ENCODE measurements at places on chromosomes 5 and 9. TPM values are rescaled to one million over a fixed set of nuclear protein-coding genes. Genes with fewer than 3 reads are reported as not detected.

GRCh38 chr5:124651663-124652513 is 94.6 kb downstream of the ZNF608 start:
- peak overlapping the region; percentile 23 for H3K4me3 ChIP-seq
- H3K4me1 ChIP-seq, result peaks cover 95% of the 10 kb centered on the region
- peaks cover 19% of the 10 kb centered on the region for H3K36me3 ChIP-seq
- no peaks in the 10 kb centered on the region for H3K27me3 ChIP-seq
- peak overlapping the region; percentile 84 for H3K27ac ChIP-seq

GRCh38 chr9:14107977-14108376 is 206.0 kb downstream of the NFIB start:
- peaks cover 2% of the 10 kb centered on the region for H3K4me1 ChIP-seq
- no peak overlapping the region for H3K4me3 ChIP-seq
- ATAC-seq, result no peak
- no peak overlapping the region for H3K27ac ChIP-seq
- no peaks in the 10 kb centered on the region for H3K27me3 ChIP-seq

- ATAC-seq, result no peak
- H3K36me3 ChIP-seq, result no peaks in the 10 kb centered on the region
- no peak overlapping the region for H3K27ac ChIP-seq
- H3K4me1 ChIP-seq, result peaks cover 60% of the 10 kb centered on the region
- no peaks in the 10 kb centered on the region for H3K27me3 ChIP-seq
- H3K4me3 ChIP-seq, result no peak overlapping the region
Observed at GRCh38 chr5:124908581-124909451, 162.4 kb upstream of the ZNF608 start.

DNA sequence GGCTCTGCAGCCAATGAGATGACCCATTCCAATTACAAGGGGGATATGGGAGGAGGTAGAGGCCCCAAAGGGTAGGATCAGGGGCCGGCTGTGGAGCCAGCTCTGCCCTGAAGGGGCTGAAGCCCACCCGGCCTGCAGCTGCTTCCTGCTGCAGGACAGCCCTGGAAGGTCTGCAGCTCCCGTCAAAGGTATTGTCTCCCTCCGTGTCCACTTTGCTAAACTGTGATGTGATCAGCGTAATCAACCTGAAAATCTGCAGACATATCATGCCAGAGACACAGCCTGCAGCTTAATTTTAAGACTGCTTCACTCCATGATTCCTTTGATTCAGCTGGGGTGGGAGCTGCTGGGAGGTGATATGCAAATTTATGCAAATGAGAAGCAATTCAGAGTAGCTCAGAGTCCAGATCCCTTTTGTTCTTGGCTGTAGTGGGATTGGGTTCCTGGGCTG is 90.7 kb downstream of the GADD45G start:
- H3K4me3 ChIP-seq, result no peak overlapping the region
- H3K36me3 ChIP-seq, result no peaks in the 10 kb centered on the region
- no peaks in the 10 kb centered on the region for H3K27me3 ChIP-seq
- ATAC-seq, result no peak

GRCh38 chr5:131276072-131276471 is 12.2 kb downstream of the CDC42SE2 start:
- no peak overlapping the region for H3K4me3 ChIP-seq
- H3K27ac ChIP-seq, result no peak overlapping the region
- no peaks in the 10 kb centered on the region for H3K4me1 ChIP-seq
- H3K36me3 ChIP-seq, result no peaks in the 10 kb centered on the region

DNA sequence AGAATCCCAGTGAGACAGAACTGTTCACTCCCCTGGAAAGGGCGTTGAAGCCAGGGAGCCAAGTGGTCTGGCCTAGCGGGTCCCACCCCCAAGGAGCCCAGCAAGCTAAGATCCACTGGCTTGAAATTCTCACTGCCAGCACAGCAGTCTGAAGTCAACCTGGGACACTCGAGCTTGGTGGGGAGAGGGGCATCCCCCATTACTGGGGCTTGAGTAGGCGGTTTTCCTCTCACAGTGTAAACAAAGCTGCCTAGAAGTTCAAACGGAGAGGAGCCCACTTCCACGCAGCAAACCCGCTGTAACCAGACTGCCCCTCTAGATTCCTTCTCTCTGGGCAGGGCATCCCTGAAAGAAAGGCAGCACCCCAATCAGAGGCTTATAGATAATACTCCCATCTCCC is 45.1 kb upstream of the PTGER4 start:
- no peaks in the 10 kb centered on the region for H3K27me3 ChIP-seq
- no peak overlapping the region for H3K27ac ChIP-seq
- H3K36me3 ChIP-seq, result no peaks in the 10 kb centered on the region
- no peaks in the 10 kb centered on the region for H3K4me1 ChIP-seq
- ATAC-seq, result no peak
- no peak overlapping the region for H3K4me3 ChIP-seq

GRCh38 chr5:180332051-180332517 is 21.1 kb downstream of the GFPT2 start:
- H3K27ac ChIP-seq, result peak overlapping the region; percentile 62
- no peak overlapping the region for H3K4me3 ChIP-seq
- no peaks in the 10 kb centered on the region for H3K36me3 ChIP-seq
- ATAC-seq, result no peak

GRCh38 chr9:7778851-7779600 is 20.6 kb downstream of the DMAC1 start:
- no peaks in the 10 kb centered on the region for H3K36me3 ChIP-seq
- peaks cover 4% of the 10 kb centered on the region for H3K27me3 ChIP-seq
- ATAC-seq, result no peak
- H3K4me1 ChIP-seq, result no peaks in the 10 kb centered on the region

DNA sequence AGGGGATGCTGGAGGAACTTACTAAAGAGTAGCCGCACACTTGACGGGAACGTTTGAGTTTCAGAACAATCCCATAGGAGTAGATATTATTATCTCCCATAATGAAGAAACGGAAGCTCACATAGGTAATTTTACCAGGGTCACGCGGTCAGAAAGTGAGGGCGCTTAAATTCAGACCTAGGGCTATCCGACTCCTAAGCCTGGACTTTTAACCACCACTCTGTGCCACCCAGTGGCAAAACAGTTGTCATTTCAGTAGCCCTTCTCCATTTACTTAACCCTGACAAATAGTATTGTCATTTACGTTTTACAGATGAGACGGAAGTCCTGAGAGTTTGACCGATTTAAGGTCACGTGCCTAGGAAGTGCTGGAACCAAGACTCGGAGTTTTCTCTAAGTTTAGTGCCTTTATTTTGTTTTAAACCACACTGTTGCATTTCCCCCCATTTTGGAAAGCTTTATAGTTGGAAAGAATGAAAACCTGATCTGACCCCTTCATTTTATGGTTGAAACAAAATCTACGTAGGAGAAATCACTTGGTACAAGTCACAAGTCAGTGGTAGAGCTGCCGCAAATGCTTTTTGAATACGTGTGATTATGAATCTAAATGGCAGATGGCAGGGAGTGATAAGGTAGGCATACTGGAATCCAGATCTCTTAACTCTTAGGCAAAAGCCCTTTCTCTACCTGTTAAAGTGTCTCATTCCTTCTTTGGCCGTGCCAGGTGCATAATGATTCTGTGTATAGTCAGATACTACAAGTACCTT is 650 bp downstream of the MRRF start:
- peak overlapping the region; percentile 91 for H3K27ac ChIP-seq
- ATAC-seq, result no peak
- peaks cover 28% of the 10 kb centered on the region for H3K4me1 ChIP-seq
- H3K27me3 ChIP-seq, result no peaks in the 10 kb centered on the region
- H3K36me3 ChIP-seq, result peaks cover 17% of the 10 kb centered on the region
- H3K4me3 ChIP-seq, result peak overlapping the region; percentile 87

DNA sequence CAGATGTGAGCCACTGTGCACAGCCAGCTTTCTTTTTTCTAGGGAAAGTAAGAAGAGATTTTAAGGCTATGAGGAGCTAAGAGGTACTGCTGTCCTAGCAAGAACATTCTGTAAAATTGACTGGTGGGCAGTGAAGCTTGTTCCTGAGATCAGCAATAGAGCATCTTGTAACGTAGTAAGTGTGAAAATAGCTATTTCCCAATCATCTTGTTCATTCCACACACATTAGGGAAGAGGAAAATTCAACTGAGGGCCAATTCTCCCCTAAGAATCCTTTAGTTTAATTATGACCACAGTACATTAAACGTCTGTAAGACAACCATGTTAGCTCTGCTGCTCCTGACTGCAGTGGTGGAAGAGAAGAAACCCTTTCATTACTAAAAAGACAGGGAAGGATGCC is 246.2 kb downstream of the EFNA5 start:
- no peak for ATAC-seq
- no peak overlapping the region for H3K4me3 ChIP-seq
- H3K27ac ChIP-seq, result no peak overlapping the region
- H3K27me3 ChIP-seq, result no peaks in the 10 kb centered on the region
- H3K4me1 ChIP-seq, result no peaks in the 10 kb centered on the region

DNA sequence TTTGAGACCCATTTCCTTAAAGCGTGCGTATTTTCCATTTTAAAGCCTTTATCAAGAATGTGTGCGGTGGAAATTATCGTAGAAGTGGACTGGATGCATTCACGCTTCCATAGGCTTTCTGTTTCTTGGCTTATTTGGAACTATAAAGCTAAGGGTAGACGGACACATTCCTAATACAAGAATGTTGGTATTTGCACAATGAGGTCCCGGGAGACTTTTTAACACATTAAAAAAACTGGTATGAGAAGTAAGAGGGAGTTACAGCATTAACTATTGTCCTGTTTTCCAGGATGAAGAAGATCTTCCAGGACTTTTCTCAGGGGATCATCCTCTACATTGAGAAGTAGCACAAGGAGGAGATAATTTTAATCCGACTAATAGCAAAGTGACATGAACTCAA is 653.0 kb downstream of the MTRR start:
- H3K4me1 ChIP-seq, result no peaks in the 10 kb centered on the region
- no peak overlapping the region for H3K4me3 ChIP-seq
- no peaks in the 10 kb centered on the region for H3K27me3 ChIP-seq
- H3K27ac ChIP-seq, result no peak overlapping the region

- ATAC-seq, result no peak
- H3K27ac ChIP-seq, result no peak overlapping the region
- H3K4me3 ChIP-seq, result no peak overlapping the region
- no peaks in the 10 kb centered on the region for H3K27me3 ChIP-seq
- peaks cover 15% of the 10 kb centered on the region for H3K4me1 ChIP-seq
Observed at GRCh38 chr9:82011133-82011532, 22.6 kb downstream of the SPATA31D1 start.

GRCh38 chr5:2610986-2611385 is 140.5 kb downstream of the IRX2 start:
- peaks cover 9% of the 10 kb centered on the region for H3K27me3 ChIP-seq
- H3K4me3 ChIP-seq, result no peak overlapping the region
- H3K27ac ChIP-seq, result no peak overlapping the region
- H3K4me1 ChIP-seq, result no peaks in the 10 kb centered on the region

DNA sequence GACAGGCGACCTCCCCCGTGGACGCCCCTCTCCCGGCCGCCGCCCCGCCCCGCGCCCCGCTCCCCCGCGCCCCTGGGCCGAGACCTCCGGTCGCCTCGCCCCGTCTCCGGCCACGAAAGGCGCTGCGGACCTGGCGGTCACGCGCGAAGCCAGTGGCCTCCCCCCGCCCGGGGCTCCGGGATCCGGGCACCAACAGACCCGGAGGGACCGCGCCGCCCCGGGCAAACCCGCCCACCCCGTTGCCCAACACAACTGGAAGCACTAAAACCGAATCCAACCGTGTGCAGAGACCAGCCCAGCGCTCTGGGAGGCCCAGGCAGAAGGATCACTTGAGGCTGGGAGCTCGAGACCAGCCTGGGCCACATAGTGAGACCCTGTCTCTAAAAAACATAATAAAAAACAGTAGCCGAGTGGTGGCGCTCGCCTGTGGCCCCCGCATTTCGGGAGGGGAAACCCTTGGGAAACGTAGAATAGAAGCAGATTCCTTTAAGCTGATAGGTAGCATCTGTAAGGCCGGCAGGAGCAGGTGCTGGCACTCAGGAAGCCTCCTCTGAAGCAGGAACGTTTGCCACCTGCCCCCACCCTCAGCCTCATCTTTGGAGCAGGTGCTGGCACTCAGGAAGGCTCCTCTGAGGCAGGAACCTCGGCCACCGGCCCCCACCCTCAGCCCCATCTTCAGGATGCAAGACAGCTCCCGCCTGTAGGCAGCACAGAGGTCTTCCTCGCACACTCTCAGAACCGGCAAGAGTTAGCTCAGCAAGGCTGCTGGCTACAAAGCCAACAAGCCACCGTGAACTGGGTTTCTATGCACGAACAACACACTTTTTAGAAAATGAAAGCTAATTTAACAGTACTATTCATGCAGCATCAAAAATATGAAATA is 4.6 kb upstream of the SLC9A3 start:
- no peak overlapping the region for H3K27ac ChIP-seq
- H3K36me3 ChIP-seq, result no peaks in the 10 kb centered on the region
- H3K27me3 ChIP-seq, result peaks cover 100% of the 10 kb centered on the region
- peaks cover 25% of the 10 kb centered on the region for H3K4me1 ChIP-seq
- H3K4me3 ChIP-seq, result no peak overlapping the region

GRCh38 chr5:142660196-142660595 is 25.7 kb downstream of the FGF1 start:
- no peak overlapping the region for H3K4me3 ChIP-seq
- no peaks in the 10 kb centered on the region for H3K4me1 ChIP-seq
- H3K27me3 ChIP-seq, result no peaks in the 10 kb centered on the region
- no peaks in the 10 kb centered on the region for H3K36me3 ChIP-seq
- H3K27ac ChIP-seq, result peak overlapping the region; percentile 57

- H3K27me3 ChIP-seq, result no peaks in the 10 kb centered on the region
- no peaks in the 10 kb centered on the region for H3K4me1 ChIP-seq
- H3K36me3 ChIP-seq, result no peaks in the 10 kb centered on the region
- ATAC-seq, result no peak
- H3K4me3 ChIP-seq, result no peak overlapping the region
Observed at GRCh38 chr5:125746917-125747316, 676.3 kb upstream of the GRAMD2B start.

- no peak overlapping the region for H3K4me3 ChIP-seq
- ATAC-seq, result no peak
- H3K27me3 ChIP-seq, result peaks cover 31% of the 10 kb centered on the region
- H3K4me1 ChIP-seq, result peaks cover 2% of the 10 kb centered on the region
- no peak overlapping the region for H3K27ac ChIP-seq
- H3K36me3 ChIP-seq, result no peaks in the 10 kb centered on the region
Observed at GRCh38 chr9:68702493-68702892, 2.5 kb upstream of the PIP5K1B start.

DNA sequence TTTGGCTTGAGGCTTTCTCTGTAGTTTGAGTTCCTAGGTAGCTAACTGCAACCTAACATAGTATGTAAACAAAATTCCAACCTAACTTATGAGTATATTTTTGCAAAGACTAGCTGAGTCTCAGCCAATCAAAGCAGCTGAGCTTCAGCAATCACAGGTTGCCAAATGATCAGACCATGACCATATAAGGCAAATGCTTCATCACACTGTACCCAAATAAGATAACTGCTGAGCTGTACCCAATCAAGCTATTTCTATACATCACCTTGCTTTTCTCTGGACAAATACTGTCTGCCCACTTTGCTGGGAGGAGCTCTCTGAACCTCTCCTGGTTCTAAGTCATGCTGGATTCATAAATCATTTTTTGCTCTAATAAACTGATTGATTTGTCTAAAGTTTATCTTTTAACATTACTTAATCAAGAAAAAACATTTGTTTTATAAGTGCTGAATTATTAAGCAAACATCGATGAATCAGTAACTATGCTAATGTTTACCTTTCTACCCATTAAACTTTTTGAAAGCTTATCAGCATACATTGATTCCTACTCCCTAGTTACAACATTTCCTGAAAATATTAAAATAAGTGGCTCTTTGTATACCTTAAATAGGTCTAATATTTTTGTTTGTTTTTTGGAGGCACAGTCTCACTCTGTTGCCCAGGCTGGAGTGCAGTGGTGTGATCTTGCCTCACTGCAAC is 129.7 kb upstream of the PCA3 start:
- H3K27ac ChIP-seq, result no peak overlapping the region
- H3K27me3 ChIP-seq, result no peaks in the 10 kb centered on the region
- H3K4me3 ChIP-seq, result no peak overlapping the region

Gene NMUR2
- not detected for total RNA-seq

Gene KIF20A
- total RNA-seq, result not detected

Gene TESK1
- 38.2 TPM for total RNA-seq

Gene PCDHB13
- total RNA-seq, result 11.7 TPM

Gene SPATA31C1
- total RNA-seq, result not detected

Gene PHAX
- total RNA-seq, result 60.5 TPM

Gene FOXD4L3
- total RNA-seq, result not detected

Gene NME5
- total RNA-seq, result 1.3 TPM

Gene DDX4
- total RNA-seq, result not detected

All from gastroesophageal sphincter (tissue), 4 donors.